ENCODE measurements at places on chromosomes 4 and X.
A peak's percentile ranks its signal among the peaks of the same experiment; 100 is the strongest.

DNA sequence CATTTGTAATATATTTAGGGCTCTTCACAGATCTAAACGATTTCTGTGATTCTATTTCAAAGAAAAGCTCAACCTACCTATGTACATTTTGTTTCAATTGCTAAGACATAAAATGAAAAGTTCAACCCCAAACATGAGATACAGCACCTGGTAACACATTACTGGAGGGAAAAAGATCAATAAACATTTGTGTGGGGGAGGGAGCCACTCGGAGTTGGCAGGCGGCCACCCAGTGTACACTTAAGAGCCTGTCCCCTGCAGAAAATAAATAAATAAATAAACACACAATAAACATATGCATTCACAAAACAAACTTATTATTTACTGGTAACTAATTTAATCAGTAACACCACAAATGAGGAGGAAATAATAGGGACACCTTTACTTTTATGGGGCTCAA, 19.3 kb downstream of the PRSS48 start:
- no peak for DNase-seq

- no peak for DNase-seq
Observed at GRCh38 chr4:10106421-10107039, 10.1 kb downstream of the WDR1 start.

GRCh38 chr4:38453253-38453881, 210.6 kb upstream of the KLF3 start:
- DNase-seq = no peak

DNA sequence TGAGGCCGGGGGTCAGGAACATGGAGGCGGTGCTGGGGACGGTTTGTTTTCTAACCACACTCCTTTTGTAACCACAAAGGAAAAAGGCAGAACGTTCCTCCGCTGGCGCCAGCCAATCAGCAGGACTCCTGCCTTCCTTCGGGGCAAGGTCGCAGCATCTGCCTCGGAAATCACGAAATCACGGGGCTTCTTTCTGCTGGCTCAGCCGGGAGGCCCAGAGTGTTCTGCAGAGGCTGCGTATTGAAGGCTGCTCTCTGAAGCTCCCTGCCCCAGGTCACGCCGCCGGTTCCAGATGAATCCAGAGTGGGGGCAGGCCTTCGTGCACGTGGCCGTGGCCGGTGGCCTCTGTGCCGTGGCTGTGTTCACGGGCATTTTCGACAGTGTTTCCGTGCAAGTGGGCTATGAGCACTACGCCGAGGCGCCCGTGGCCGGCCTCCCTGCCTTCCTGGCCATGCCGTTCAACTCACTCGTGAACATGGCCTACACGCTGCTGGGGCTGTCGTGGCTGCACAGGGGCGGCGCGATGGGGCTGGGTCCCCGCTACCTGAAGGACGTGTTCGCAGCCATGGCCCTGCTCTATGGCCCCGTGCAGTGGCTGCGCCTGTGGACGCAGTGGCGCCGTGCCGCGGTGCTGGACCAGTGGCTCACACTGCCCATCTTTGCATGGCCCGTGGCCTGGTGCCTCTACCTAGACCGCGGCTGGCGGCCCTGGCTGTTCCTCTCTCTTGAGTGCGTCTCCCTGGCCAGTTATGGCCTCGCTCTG, 9.4 kb downstream of the TMEM187 start:
- DNase-seq = no peak

DNA sequence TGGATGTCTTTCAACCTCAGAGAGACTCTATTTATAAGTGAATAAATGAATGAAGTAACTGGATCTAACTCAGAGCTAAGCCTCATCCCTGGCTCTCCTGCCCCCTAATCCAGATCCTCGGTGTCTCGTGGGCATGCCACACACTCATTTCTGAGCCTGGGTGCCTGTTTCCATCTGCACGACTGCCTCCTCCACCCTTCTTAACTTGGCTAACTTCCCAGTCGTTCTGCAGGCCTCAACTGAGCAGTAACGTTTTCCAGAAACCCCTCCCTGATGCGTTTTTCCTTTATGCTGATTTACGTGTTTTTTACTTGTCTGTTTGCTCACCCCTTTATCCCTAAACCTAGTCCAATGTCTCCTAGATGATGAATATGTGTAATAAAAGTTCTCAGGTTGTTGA, 186.9 kb upstream of the HS3ST1 start:
- no peak for DNase-seq

DNA sequence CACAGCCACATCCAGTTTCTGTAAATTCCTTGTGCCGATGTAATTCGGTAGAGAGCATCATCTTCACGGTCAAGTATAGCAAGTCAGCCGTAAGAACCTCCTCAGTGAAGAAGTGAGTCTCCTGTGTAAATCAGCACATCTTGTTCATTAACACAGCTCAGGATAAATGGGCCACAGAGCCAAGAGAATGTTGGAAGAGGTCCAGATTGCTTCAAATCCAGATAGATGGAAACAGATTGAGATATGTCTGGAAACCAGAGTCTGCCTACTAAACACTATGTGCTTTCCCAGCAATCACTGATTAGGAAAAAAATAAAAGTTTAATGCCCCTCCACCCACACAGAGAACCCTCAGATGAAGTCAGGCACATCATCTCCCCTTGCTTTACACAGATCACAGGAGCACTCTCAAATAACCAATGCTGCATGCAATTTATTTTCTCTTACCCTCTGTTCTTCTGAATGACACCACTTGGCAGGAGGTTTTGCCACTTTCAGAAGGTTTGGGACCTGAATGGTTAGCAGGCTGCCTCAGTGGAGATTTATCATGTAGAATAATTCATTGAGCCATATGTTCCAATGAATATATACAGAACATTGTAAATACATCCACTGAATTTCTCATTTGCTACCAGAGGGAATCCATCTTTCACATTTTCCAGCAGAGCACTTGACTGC, 357.7 kb downstream of the C4orf33 start:
- DNase-seq = no peak

GRCh38 chrX:45454290-45454689, 253.6 kb upstream of the DIPK2B start:
- DNase-seq = no peak

GRCh38 chr4:1721003-1721665, at the start of the genes TACC3 and TMEM129:
Gene TACC3 (plus strand): TSS chr4:1721521. CDS start chr4:1723422, 1,901 bp downstream.
Gene TMEM129 (minus strand): TSS chr4:1721323. CDS start chr4:1720837, 486 bp downstream.
- peak; percentile 76 for DNase-seq

DNA sequence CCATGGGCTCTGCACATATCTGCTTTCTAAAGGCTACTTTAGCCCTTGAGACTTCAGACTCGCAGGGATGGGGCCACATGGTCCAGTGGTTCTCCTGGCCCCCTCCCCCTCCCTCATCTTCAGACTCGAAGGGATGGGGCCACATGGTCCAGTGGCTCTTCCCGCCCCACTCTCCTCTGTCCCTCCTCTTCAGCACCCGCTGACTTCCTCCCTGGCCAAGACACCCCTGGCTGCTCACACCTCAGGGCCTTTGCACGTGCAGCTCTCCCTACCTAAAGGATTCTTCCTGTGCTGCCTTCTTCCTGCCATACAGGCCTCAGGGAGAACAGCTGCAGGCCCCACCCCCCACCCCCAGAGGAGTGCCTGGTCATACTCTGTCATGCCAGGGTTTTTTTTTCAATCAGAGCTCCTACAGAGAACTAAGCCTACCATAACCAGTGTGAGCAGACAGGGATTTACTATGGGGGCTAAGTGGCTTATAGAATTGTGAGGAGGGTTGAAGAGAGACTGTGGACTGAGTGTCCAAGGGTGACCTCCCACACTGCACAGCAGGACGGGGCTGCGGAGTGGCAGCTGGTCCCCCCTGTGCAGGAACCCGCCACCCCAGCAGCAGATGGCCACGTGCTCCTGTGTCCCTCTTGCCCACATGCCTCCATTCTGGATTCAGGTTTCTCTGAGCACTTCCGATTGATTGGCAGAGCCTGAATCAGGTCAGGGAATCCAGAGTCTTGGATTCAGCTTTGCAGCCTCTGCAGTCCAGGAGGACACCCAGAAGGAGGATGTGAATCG, 6.1 kb upstream of the SPON2 start:
- no peak for DNase-seq

GRCh38 chr4:52028970-52029369, 8.8 kb upstream of the LRRC66 start:
- DNase-seq = no peak

Data from NCI-H1417 treated with DMSO at 0.1 percent for 48 hours (cell line).